ENCODE measurements at places on chromosomes 2 and 18. TPM values are rescaled to one million over a fixed set of nuclear protein-coding genes. Genes with fewer than 3 reads are reported as not detected.

The ADI1 gene
- 55.9 TPM for total RNA-seq

The LIPG gene
- total RNA-seq: 37.3 TPM

DNA sequence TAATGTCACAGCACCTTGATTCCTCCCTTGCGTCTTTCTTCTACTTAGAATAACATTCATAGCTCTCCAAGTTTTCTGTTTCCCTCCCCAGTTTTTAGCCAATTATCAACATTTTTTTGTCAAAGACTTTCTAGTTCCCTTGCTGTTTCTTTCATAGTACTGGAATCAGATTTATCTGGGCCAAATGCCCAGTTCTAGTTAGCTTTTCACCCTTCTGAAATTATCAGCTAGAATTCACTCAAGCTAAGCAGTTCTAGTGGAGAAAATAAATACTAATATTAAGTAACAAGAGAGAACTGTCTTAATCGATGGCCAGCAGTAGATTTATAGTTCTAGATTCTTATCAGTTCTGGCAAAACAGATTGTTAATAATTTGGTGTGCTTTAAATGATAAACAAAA lies 36.2 kb downstream of the EFEMP1 start:
- no peak for DNase-seq

- DNase-seq: peak; percentile 91
These were observed 16.4 kb upstream of the THADA start for GRCh38 chr2:43611987-43612894.

- DNase-seq: no peak
These were observed 81.1 kb downstream of the TRIB2 start for GRCh38 chr2:12797815-12798214.

DNA sequence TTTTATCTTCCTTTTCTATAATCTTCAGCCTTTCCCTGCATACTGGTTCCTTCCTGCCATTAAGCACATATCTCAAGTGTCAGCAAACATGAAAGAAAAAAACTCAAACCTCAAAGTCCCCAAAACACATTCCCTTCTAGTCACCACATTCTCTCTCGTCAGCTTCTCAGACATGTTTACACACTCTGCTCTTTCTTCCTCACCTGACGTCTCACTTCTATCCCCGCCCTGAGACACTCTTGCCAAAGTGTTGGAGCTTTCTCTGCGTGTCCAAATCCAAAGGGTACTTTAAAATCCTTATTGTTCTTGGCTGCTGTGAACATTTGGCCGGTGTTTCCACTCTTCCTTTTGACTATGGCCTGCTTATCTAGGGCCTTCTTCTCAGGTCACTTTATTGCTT lies 47.9 kb downstream of the SOX11 start:
- DNase-seq: no peak

DNA sequence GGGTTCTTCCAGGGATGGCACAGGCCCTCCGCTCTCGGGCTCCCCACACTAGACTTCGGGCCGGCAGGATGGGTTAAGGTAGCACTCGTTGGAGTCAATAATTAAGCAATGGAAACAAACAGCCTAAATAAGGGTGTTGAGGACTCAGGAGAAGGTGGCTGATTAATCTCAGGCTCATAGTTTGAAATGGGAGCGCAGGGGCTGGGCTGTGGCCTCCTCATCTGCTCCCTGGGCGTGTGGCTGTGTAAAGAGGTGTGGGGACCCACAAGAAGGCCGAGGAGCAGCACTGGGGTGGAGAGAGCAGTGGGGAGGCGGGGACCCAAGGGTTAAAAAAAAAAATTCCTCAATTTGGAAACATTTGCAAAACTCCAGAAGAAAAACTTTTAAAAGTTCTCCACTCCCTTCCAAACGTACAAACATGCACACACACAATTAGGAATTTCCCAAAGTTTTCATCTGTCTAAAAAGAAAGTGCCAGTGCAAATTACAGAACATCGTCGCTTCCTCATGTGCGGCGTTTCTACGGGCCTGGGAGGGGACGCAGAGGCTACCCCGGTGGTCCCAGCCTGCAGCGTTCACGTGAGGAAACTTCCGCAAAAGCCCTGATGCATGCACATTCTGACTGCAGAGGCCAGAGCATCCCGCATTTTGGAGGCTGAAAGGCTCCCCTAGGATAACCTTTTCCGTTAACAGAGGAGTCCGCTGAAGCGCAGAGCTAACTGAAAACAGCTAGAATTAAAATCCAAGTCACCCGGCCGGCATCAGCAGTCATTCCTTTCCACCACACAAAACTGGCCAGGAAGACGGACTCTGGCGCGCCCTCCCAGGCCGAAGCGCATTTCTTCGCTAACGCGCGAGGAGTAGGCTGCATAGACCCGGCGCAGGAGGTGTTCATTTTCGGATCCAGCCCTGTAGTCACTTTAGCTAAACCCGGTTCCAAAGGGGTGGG lies 1.0 kb upstream of the TUBB6 start:
- no peak for DNase-seq

- DNase-seq: no peak
These were observed 1.3 kb downstream of the ATP9B start for GRCh38 chr18:79070486-79070885.

The RTP5 gene
- not detected for total RNA-seq

The INSIG2 gene
- total RNA-seq: 11.0 TPM

- no peak for DNase-seq
These were observed 24.8 kb downstream of the SESTD1 start for GRCh38 chr2:179239838-179240237.

- no peak for DNase-seq
These were observed 474.2 kb upstream of the MYT1L start for GRCh38 chr2:2805263-2805662.

GRCh38 chr2:132400169-132400900 lies 16.3 kb upstream of the GPR39 start:
- no peak for DNase-seq

The PCARE gene
- total RNA-seq: 0.02 TPM

The LCT gene
- total RNA-seq: not detected

GRCh38 chr2:173402405-173402974 lies 47.8 kb downstream of the CDCA7 start:
- peak; percentile 86 for DNase-seq

- no peak for DNase-seq
These were observed 329.1 kb downstream of the SETBP1 start for GRCh38 chr18:45009756-45010155.

The TIA1 gene
- 148 TPM for total RNA-seq

DNA sequence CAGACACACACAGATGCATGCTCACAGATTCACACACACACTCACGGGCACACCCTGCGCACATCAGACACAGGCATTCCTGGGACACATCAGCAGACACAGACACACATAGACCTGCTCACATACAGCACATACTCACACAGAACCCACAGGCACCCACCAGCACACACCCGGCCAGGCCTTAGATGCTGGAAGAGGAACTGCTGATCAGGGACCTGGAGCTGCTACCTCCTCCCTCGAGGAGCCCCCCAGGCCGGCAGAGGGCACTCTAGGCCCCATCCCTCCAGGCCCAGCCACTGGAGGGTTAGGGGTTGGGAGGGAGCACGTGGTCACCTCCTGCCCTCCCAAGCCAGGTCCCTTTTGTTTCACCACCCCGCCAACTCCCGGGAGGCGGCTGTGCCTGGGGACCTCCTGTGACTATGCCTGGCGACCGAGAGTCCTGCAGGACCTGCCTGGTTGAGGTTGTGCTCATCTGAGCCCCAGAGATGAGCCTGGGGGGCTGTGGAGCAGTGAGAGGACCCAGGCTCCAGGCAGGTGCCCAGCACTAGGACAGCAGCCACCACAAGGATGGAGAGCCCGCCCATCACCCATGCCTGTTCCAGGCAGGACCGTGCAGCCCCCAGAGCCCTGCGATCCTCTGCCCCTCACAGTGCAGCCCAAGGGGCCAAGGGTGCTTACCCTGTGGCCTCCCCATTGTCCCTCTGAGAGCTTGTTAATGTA lies 21.0 kb upstream of the PTMA start:
- DNase-seq: peak; percentile 80

DNA sequence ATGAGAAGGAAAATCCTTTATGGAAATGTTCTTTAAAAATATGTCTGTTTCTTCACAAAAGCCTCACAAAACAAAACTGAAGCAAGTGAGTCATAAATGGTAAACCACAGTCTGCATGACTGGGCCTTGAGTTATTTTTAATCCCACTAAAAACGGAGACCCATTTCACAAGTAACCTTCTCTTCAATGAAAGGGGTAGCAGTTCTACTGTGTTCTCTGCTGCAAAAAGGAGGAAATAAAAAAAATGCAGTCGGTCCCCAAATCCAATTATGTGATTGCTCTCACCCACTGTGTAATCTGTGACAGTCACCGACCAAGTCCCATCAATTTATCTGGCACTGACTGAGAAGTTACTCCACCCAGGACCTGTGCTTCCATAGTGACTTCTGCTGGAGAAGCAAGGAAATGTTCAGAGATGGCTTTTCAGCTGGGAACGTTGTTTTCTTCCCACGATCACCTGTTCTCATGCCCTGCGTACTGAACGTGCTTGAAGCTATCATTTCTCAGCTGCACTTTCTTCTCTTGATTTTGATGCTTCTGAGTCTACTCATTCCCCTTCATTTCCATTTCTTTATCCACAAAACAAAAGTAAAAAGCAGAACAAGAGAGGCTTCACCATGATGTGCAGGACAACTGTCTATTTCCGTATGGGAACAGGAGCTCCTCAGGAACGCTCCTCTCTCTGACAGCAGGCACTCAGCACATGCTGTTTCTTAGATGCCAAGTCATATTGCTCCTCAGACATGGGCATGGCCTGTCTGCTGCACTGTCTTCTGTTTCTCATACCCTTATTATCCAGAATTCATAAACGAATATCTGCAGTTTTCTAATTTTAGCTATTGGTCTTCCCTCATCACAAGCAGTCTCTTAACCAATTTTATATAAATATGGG lies 80.0 kb upstream of the TMEM200C start:
- DNase-seq: no peak

GRCh38 chr18:67359873-67360838 lies 156.4 kb downstream of the DSEL start:
- DNase-seq: peak; percentile 60

The FEV gene
- total RNA-seq: not detected

DNA sequence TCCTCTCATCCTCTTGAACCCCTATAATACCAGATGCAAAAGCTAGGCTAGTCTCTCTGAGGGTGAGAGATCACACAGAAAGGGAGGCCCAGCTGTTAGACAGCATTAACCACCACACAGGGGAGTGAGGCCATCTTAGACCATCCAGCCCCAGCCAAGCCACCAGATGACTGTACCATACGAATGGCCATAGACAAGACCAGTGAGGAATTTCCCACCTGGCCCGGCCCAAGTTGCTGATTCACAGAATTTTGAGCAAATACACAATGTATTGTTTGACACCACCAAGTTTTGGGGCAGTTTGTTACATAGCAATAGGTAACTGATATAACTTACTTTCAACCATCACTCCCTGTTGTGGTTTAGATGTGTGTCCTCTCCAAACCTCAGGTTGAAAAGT lies 98.2 kb upstream of the CTNNA2 start:
- DNase-seq: no peak

- no peak for DNase-seq
These were observed 13.6 kb downstream of the HOXD3 start for GRCh38 chr2:176170602-176171305.

The OR6B2 gene
- not detected for total RNA-seq

DNA sequence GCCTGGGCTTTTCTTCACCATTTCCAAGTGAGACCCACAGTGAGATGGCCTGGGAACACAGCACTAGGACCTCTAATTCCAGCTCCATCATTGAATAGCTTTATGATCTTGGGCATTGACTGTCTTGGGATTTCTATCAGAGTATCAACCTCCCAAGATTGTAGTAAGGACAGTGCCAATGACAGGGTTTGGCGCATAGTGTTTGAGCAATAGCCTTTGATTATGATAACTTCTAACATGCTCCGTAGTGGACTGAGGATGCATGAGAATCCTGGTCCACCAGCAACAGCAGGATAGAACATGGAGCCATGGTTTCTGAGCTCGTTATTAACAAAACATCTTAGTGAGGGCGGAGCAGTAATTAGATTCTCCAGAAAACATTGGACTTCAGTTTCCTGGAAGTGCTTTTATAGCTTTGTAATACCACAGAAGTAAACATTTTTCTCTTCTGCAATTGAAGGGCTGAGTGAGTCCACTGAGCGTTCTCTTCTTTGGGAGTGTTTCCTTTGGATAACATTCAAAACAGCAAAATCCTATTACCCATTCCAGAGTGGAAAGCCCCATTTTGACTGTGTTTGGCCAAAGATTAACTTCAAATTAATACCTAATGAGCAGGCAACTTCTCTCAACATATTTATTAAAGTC lies 63.7 kb downstream of the IL1R2 start:
- no peak for DNase-seq

GRCh38 chr2:69505710-69506109 lies 68.5 kb upstream of the NFU1 start:
- DNase-seq: no peak

The SERPINB13 gene
- not detected for total RNA-seq

- no peak for DNase-seq
These were observed 61.7 kb downstream of the STRADB start for GRCh38 chr2:201513271-201513670.

DNA sequence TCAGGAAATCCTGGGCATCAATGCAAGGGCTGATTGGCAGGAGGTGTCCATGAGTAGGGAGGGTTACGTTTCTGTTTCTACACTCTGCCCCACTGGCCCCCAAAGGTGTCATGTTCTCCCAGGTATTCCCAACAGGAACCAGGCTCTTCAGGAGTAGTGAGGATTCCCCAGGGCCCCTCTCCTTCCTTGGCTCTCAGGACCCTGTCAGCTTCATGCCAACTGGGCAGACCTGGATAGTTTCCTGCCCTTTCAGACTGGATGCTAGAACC lies 480.6 kb upstream of the HS6ST1 start:
- DNase-seq: no peak

Measured in SJCRH30 (cell line).